ENCODE measurements at places on chromosomes 5 and 9.

DNA sequence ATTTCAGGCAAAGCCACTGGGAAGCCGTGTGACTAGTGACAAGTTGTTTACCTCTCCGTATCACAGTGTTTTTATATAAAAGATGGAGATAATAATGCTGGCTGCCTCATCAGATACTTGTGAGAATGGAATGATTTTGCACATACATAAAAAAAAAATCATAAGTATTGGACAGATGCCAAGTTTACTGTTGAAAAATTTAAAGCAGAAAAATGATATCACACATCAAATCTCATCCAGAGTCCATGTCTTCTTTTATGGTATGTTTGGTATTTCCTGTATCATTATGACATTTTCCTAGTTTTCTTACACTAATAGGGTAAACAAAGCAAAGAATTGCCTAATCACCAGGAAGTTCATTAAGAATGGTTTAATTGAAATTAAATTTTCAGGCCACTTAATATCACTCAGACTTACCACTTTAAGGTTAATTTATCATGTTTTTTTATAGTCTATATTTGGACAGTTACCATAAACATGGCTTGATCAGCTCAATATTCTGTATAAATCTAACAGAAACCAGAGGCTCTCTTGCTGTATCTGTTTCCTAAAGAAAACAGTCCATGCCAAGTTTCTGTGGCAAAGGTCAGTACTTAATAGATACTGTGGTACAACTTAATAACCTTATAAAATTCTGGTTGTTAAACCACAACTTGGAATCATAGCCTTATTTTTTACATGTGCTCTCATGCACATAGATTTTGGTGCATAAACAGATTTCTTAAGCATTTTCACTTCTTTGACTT is 656.5 kb upstream of the RIOK2 start:
- H3K27ac ChIP-seq, result no peak overlapping the region
- no peaks in the 10 kb centered on the region for H3K27me3 ChIP-seq
- H3K36me3 ChIP-seq, result no peaks in the 10 kb centered on the region
- no peak overlapping the region for H3K4me3 ChIP-seq
- H3K4me1 ChIP-seq, result peaks cover 13% of the 10 kb centered on the region

GRCh38 chr9:133894377-133895321 is 97.5 kb downstream of the VAV2 start:
- no peaks in the 10 kb centered on the region for H3K27me3 ChIP-seq
- no peaks in the 10 kb centered on the region for H3K4me1 ChIP-seq
- H3K4me3 ChIP-seq, result no peak overlapping the region
- no peaks in the 10 kb centered on the region for H3K36me3 ChIP-seq

DNA sequence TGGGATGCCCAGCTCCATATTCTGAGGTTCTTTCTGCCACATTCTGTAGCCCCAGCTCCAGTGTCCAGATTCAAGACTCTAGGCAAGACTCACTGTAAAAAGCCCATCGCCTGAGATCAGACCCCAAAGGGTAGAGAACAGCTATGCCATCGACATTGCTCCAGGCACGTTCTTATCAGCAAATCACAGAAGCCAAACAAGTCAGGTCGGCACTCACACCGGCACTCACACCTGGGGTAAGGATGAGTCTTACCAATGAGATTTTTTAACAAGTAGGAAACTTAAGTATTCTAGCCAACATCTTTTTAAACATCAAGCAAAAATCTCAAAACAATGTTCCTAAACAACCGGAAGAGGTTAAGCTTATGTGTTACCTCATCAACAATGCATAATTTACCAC is 2.4 kb downstream of the CDKN2AIPNL start:
- H3K27ac ChIP-seq, result no peak overlapping the region
- DNase-seq, result no peak

DNA sequence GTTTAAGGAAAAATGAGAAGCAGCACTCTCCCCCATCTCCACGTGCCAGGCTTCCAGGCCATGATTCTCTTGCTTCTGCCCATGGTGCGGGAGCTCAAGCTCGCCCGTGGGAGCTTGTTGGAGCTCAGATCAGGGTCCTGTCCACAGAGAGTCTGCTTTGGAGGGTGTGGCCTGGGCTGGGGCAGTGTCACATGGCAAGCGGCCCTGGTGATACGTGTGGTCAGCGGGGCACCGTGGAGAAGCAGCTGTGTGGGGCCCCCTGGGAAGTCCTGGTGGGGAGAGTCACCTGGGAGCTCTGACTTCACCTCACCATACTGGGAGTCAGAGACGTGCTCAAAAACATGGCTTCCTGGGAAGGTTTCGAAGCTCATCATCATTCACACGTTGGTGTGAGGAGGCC is 275.3 kb downstream of the GADD45G start:
- H3K36me3 ChIP-seq, result no peaks in the 10 kb centered on the region
- no peak overlapping the region for H3K4me3 ChIP-seq
- peaks cover 55% of the 10 kb centered on the region for H3K4me1 ChIP-seq
- H3K27ac ChIP-seq, result no peak overlapping the region
- peak; percentile 72 for DNase-seq

- no peak overlapping the region for H3K27ac ChIP-seq
- H3K4me1 ChIP-seq, result no peaks in the 10 kb centered on the region
- DNase-seq, result no peak
- no peaks in the 10 kb centered on the region for H3K36me3 ChIP-seq
- no peaks in the 10 kb centered on the region for H3K27me3 ChIP-seq
- no peak overlapping the region for H3K4me3 ChIP-seq
These were observed 858.5 kb upstream of the PTPRD start for GRCh38 chr9:11471321-11471720.

DNA sequence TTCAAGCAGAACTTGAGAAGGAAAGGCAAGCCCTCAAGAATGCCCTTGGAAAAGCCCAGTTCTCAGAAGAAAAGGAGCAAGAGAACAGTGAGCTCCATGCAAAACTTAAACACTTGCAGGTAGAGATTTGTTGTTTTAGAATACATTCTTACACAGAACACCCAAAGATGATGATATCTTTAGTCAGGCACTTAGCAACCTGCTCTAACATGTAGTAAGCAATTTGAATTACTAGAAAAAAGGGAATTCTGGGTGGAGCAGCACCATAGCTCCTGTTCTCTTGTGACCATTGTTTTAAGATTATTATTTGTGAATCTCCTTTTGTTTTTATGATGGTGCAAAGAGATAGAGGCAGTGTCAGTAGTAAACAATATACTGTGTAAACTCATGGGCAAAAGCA is 63.1 kb downstream of the RAB14 start:
- H3K27me3 ChIP-seq, result no peaks in the 10 kb centered on the region
- DNase-seq, result no peak
- no peak overlapping the region for H3K4me3 ChIP-seq
- no peak overlapping the region for H3K27ac ChIP-seq
